ENCODE measurements at places on chromosomes 3 and 15. TPM values are rescaled to one million over a fixed set of nuclear protein-coding genes. Genes with fewer than 3 reads are reported as not detected.

The TAMM41 gene
- 6.7 TPM for total RNA-seq

The GPR62 gene
- not detected for total RNA-seq

The ADGRG7 gene
- not detected for total RNA-seq

The CADPS gene
- 2.7 TPM for total RNA-seq

The TERB2 gene
- total RNA-seq = not detected

The CA12 gene
- total RNA-seq = 58.8 TPM

The MLF1 gene
- 1.7 TPM for total RNA-seq

The GALNT15 gene
- 34.1 TPM for total RNA-seq

- no peak overlapping the region for H3K27ac ChIP-seq
- H3K4me1 ChIP-seq = no peaks in the 10 kb centered on the region
- H3K4me3 ChIP-seq = no peak overlapping the region
- no peaks in the 10 kb centered on the region for H3K36me3 ChIP-seq
- no peak for DNase-seq
Observed at GRCh38 chr15:86744198-86744780, 664.6 kb downstream of the AGBL1 start.

DNA sequence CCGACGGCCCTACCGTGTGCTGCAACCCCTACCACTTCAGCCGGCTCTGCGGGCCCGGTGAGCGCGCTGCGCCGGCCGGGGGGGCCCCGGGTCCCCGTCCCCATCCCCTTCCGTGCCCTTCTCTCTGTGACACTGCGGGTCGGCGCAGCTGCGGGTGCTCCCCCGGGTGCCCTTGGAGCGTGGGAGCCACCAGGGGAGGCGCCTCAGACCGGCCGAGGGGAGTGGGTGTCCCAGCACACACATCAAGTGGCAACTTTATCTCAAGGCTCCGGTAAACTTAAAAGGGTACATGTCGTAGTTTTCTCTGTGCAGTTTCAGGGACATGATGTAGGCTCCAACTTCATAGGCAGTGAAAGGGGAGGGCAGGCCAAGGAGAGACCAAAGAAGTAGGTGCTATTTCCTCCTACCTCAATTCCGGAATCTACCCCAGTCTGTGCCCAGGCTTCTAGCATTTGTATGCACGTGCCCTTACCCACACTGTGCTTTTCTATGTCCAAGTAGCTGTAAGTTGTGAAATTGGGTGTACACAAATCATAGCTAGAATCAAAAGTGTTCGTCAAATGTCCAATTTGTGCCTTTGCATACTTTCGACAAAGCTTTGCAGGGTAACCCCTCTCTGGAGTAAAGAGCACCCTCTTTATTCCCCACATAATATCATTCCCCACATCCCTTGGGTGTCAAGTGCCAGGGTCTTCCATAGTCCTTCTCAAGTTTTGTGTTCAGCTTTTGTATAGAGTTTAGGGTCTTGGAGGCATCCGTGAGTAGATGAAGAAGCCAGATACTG lies 2.2 kb downstream of the SMAD6 start:
- DNase-seq = no peak
- H3K27me3 ChIP-seq = no peaks in the 10 kb centered on the region
- peaks cover 70% of the 10 kb centered on the region for H3K4me1 ChIP-seq
- H3K4me3 ChIP-seq = peak overlapping the region; percentile 87
- H3K27ac ChIP-seq = peak overlapping the region; percentile 86

GRCh38 chr15:99474909-99475753 lies 90.7 kb upstream of the MEF2A start:
- H3K27me3 ChIP-seq = no peaks in the 10 kb centered on the region
- no peak overlapping the region for H3K4me3 ChIP-seq
- peak overlapping the region; percentile 75 for H3K27ac ChIP-seq
- peak; percentile 69 for DNase-seq
- no peaks in the 10 kb centered on the region for H3K36me3 ChIP-seq
- peaks cover 20% of the 10 kb centered on the region for H3K4me1 ChIP-seq

DNA sequence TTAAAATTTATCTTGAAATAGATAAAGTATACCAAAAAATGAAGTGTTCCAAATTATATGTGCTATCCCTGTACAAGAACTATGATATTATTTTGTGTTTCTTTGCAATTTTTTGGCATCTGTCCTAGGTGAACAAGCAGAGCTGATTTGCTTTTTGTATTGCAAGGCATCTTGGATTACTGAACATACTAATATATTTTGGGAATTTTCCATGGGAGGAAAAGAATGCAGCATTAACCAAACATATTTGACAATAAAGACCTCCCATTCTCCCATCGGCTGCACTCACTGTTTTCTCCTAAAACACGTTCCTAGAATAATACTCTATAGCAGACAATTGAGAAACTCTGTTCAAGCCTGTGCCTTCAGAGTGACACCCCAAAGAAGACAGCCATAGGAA lies 265.1 kb upstream of the ALCAM start:
- no peak overlapping the region for H3K27ac ChIP-seq
- H3K4me1 ChIP-seq = no peaks in the 10 kb centered on the region
- H3K27me3 ChIP-seq = no peaks in the 10 kb centered on the region

DNA sequence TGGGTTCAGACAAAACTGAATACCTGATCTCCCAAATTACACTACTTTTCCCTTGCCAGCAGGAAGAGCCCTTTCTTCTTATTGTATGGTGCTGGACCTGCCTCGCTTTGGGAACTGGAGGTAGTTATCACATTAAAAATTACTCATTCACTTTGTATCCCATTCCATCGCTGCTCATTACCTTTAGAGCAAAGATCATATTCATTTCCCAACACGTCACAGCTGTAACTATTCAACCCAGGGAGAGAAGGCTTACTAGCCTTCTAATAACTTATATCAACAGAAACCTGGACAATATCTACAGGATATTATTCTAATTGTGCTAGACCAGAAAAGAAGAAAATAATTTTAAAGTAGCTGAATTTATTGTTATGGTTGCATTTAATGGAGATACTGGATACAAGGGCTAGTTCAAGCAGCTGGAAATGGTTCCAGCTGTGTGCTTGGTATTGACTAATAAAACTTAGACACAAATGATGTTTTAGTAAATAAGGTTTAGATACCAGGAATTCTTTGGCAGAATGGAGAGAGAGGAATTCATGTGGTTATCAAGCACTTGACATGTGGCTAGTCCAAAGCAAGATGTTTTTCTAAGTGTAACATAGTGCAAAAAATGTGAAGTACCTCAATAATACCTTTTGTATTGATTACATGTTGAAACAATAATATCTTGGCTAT lies 656.3 kb downstream of the ROBO1 start:
- H3K4me3 ChIP-seq = no peak overlapping the region
- no peaks in the 10 kb centered on the region for H3K36me3 ChIP-seq
- H3K27me3 ChIP-seq = no peaks in the 10 kb centered on the region
- no peak overlapping the region for H3K27ac ChIP-seq
- no peaks in the 10 kb centered on the region for H3K4me1 ChIP-seq

GRCh38 chr15:74614744-74615507 lies 710 bp upstream of the CLK3 start:
- peak; percentile 95 for DNase-seq
- H3K27me3 ChIP-seq = no peaks in the 10 kb centered on the region
- H3K36me3 ChIP-seq = peaks cover 18% of the 10 kb centered on the region
- peak overlapping the region; percentile 93 for H3K4me3 ChIP-seq

DNA sequence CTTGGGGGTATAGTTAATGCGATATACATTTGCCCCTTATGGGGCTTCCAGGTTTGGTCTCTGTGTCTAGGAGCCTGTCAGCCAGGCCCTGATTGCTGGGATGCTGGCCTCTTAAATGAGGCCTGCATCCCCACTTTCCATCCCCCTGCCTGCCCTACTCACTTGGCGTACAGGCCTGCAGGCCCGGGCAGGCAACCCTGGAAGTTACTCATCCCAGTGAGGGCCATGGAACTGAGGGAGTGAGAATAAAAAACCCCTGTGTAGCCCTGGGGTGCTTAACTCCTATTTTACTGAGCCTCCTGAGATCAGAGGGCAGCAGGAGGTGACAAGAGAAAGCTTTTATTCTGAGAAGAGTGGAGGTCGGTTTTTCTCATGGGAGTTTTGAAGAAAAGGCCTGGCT lies 2.0 kb downstream of the DISP2 start:
- H3K27me3 ChIP-seq = peaks cover 10% of the 10 kb centered on the region
- H3K4me3 ChIP-seq = no peak overlapping the region
- H3K4me1 ChIP-seq = peaks cover 12% of the 10 kb centered on the region
- no peaks in the 10 kb centered on the region for H3K36me3 ChIP-seq

- no peak overlapping the region for H3K4me3 ChIP-seq
- no peaks in the 10 kb centered on the region for H3K27me3 ChIP-seq
- H3K27ac ChIP-seq = no peak overlapping the region
- H3K36me3 ChIP-seq = peaks cover 26% of the 10 kb centered on the region
- no peaks in the 10 kb centered on the region for H3K4me1 ChIP-seq
- DNase-seq = no peak
Observed at GRCh38 chr3:66228707-66229106, 7.9 kb downstream of the SLC25A26 start.

DNA sequence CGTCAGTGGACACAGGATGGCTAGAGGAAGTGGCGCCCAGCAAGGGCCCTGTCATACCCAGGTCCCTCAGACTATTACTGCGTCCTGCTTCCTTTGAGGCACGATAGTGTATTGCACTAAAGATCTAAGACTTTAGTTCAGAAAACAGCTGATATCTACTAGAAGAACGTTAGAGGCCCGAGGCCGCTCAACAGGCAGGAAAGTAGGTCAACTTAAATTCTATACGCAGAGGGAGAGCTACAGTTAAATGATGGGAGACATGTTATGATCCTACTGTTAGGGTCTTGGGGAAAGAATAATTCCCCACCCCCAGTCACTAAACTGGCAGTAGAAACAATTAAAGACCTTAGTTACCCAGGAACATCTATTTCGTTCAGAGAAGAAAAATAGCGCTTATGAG lies 317.8 kb downstream of the CHST2 start:
- no peak for DNase-seq
- H3K4me3 ChIP-seq = no peak overlapping the region
- no peak overlapping the region for H3K27ac ChIP-seq
- H3K4me1 ChIP-seq = no peaks in the 10 kb centered on the region
- H3K27me3 ChIP-seq = no peaks in the 10 kb centered on the region

DNA sequence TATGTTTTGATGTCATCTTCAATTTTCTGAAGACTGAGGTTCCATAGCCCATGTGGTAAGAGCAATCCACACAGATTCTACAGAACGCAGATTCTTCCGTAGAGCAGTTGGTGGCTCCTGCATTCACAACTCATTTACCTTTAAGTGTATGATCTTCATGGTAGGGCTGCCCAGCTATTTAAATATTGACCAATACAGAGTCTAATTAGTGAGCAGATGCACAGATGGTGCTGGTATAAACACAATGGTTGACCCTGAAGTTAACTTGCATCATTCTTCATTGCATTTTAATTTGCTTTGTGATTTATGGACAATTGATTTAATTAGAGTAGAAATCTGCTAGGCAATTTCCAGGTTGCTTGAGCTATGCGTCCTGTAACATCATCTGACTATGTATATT lies 269.2 kb downstream of the SQOR start:
- no peak overlapping the region for H3K4me3 ChIP-seq
- no peaks in the 10 kb centered on the region for H3K4me1 ChIP-seq
- H3K27me3 ChIP-seq = no peaks in the 10 kb centered on the region
- H3K36me3 ChIP-seq = no peaks in the 10 kb centered on the region

- DNase-seq = no peak
- no peaks in the 10 kb centered on the region for H3K36me3 ChIP-seq
- peaks cover 10% of the 10 kb centered on the region for H3K4me1 ChIP-seq
- no peak overlapping the region for H3K4me3 ChIP-seq
- no peaks in the 10 kb centered on the region for H3K27me3 ChIP-seq
Observed at GRCh38 chr15:80614711-80615360, 80.3 kb upstream of the ABHD17C start.

- H3K27me3 ChIP-seq = no peaks in the 10 kb centered on the region
- no peak overlapping the region for H3K4me3 ChIP-seq
- no peak for DNase-seq
- H3K27ac ChIP-seq = no peak overlapping the region
Observed at GRCh38 chr3:20546636-20547035, 360.6 kb upstream of the SGO1 start.

DNA sequence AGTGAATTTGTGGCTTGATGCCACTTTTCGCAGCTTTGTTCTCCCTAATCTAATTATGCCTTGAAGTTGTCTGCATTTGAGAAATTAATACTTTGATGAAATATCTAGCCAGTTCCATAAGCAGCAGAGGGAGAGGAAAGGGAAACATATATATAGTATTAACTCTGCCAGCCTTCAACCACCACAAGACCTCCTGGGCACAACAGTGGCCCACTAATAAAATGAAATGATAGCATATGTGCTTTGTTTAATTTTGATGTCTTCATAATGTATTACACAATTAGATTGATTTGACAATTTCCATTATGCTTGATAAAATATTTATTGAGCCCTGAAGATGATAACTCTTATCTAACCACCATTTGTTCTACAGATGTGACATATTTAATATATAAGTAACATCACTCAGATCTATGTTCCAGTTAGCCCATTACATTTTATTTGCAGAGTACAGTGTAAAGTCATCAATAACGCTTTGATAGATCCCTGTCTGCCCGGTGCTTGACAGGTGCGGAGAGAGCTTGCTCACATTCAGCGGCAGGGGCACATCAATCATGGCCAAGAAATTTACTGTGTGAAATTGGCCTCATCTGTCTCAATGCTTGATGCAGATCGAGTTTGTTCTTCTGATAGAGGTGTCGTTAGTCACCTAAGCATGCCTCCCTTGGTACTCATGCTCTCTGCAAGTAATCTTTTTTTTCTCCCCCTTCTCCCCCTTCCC lies 187.4 kb downstream of the MECOM start:
- H3K36me3 ChIP-seq = no peaks in the 10 kb centered on the region
- DNase-seq = no peak
- no peak overlapping the region for H3K4me3 ChIP-seq
- no peaks in the 10 kb centered on the region for H3K27me3 ChIP-seq

- H3K27ac ChIP-seq = no peak overlapping the region
- H3K27me3 ChIP-seq = peaks cover under 1% of the 10 kb centered on the region
- peaks cover 65% of the 10 kb centered on the region for H3K4me1 ChIP-seq
Observed at GRCh38 chr15:39586387-39587095, 5.7 kb downstream of the THBS1 start.

- H3K27me3 ChIP-seq = no peaks in the 10 kb centered on the region
- H3K4me3 ChIP-seq = no peak overlapping the region
- H3K4me1 ChIP-seq = no peaks in the 10 kb centered on the region
- H3K36me3 ChIP-seq = no peaks in the 10 kb centered on the region
Observed at GRCh38 chr3:188972310-188972709, 199.5 kb upstream of the TPRG1 start.

GRCh38 chr3:78957456-78957855 lies 810.3 kb downstream of the ROBO1 start:
- H3K27me3 ChIP-seq = no peaks in the 10 kb centered on the region
- H3K27ac ChIP-seq = no peak overlapping the region
- no peak for DNase-seq
- H3K36me3 ChIP-seq = no peaks in the 10 kb centered on the region
- no peak overlapping the region for H3K4me3 ChIP-seq

DNA sequence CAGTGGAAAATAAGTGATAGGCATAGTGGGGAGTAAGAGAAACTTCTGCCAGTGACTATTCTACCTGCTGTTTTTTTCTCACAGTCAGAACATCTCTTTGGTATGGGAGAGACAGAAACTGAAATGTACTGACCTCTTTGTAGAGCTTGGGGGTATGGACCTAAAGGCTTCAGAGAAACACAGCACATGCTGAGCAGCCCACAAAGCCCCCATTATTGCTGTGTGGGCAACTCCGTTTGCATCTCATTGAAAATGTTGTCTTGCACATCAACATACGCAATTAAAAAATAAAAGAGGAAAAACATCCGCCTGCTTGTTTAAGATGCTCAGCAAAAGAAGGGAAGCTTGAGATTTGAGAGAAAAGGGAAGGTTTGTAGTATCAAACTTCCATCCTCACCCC lies 443.4 kb upstream of the SEMA6D start:
- H3K4me1 ChIP-seq = no peaks in the 10 kb centered on the region
- DNase-seq = no peak
- no peak overlapping the region for H3K27ac ChIP-seq
- H3K4me3 ChIP-seq = no peak overlapping the region

GRCh38 chr15:85380812-85381642 lies 624 bp downstream of the AKAP13 start:
- peaks cover 16% of the 10 kb centered on the region for H3K4me1 ChIP-seq
- peak; percentile 50 for DNase-seq
- peak overlapping the region; percentile 95 for H3K4me3 ChIP-seq
